Fibroblast of skin of left biceps (primary cell): ENCODE measurements at places on chromosomes 3 and 15.

DNA sequence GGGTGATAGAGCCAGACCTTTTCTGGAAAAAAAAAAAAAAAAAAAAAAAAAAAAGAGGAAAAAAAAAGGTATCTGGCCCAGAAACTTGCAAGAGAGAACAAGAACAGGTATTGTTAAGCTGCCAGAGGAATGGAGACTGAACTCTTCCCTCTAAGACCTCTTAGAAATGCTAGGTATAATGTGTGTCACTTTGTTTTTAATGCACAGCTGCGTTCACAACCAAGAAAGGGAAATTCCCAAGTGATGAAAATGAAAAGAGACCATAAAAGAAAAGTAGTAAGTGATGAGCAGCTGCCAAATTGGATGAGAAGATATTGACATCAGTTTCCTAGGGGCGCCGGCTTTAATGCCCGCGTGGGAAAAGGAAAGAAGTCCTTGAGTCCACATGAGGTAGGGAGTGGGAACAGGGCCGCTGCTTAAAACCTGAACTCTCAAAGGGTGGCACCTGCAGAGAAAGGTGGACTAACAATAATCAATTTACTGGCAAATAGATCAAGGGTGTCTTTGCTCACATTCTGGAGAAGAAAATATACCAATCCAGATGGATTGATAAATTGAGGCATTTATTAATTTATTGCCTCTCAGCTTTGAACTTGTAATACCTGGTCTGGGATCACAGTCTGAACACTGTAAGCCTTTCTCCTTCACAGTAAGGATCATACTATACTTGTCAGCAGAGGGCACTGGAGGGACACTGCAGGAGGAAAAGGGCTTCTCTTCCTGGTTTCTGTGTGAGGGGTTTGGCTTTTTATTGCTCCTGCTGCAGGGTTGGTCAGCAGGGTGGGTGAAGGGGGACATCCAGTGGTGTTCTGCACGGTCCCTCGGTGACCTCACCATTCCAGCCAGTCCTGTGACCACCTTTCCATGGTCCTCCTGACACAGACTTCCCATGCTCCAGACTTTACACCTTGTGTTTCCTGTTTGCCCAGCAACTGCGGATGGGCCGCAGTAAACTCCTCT is 131.6 kb downstream of the AQP9 start:
- DNase-seq: peak; percentile 29

DNA sequence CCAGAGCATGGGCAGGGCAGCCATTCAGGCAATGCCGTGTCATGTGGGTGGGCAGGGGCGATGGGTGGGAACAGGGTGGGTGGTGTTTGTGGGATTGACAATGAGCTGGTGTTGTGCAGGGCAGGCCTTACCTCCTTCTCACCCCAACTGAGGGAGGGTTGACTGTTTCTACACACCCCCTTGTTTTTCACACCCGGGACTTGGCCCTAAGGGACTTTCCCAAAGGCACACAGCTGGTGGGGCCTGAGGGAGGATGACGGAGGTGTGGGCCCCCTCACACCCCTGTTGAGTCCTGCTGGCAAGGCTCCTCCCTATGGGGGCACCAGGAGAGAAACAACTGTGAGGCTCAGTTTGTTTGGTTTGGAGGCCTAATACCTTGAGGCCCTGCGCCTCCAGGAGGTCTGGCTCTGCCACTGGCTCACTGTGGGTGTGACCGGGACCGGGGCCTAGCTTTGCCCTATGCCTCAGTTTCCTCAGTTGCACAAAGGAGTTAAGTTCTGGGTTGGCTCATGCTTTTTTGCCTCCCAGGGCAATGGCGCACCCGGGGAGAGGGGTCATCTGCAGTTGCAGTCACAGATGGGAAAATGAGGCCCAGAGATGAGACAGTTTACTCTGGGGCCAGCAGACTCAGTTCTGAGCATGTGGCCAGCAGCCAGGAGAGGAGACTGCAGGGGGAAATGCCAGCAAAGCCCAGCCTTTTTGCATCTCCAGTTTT is 5.1 kb upstream of the DNAH1 start:
- no peak for DNase-seq

DNA sequence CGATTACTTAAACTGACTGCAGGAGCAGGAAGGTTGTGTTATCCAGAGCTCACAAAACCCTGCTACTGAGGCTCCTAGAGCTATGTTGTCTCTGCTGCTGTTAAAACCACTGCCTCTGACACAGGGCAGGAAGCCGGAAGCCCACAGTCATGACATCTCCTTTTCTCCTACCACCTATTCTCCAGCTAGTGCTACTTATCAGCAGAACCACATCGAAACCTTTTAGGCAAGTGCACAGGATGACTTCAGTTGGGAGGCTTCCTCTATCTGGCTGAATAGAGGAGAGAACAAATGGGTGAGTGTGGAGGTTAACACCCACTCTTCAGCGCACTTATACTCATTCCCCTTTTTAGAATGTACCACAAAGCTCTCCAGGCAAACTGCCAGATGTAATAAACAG is 638.0 kb downstream of the OTOL1 start:
- DNase-seq: no peak

DNA sequence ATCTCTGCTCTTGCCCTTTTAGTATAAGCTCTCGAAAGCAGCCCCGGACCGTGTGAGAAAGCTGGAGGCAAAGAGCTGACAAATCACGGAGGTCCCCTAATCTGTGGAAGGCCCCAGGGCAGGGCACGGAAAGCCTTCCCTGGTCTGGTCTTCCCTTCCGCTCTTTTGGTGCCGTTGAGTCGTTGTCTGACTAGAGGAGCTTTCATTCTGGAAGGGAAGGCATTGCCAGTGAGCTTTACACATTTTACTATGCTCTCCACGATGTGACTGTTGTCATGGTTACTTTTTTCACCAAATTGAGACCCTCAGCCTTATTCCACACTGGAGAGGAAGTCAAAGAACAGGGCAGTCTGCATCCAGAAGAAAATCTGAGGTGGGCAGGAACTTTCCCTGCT is 71.7 kb downstream of the CYP19A1 start:
- DNase-seq: no peak
